ENCODE measurements at places on chromosomes 3 and 15.

- DNase-seq = no peak
Observed at GRCh38 chr3:29576181-29576580, 295.3 kb downstream of the RBMS3 start.

DNA sequence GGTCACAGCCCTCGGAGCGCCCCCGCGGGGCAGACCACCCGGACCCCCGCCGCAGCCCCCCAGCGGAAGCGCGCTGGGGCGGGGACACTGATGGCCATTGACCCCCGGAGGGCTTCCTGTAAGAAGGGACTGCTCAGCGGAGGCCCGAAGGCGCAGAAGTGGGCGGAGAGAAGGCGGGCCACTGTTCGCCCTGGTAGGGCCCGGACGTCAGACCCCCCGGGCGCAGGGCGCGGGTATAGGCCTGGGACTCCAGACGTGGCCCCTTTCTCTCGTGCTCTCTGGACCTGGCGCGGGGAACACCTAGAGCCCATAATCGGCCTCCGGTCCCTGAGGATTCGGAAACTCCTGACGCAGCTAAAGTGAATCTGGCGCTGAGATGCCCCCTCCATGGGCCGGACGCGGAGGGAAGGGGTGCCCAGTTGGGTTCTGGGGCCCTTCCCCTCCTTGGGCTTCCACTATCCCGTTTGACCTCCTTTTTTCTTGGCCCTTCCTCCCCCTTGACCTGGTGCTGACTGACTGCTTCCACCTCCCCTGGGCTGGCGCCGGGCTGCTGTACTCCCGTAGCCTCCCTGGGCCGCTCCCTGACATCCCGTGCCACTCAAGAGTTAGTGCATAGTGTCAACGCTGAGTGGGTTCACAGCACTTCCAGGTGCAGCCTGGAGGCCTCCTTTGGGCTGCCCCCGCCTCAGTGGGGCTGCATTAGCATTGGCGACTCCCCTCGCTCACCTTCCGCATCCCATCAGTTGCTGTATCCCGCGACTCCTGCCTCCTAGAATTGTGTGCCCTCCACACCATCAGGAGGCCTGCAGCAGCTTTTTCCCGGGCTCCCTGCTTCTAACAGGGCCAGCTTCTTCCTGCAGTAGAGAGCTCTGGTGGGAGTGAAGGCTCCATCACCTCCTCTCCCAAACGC, 694 bp downstream of the ABTB1 start:
- no peak for DNase-seq

DNA sequence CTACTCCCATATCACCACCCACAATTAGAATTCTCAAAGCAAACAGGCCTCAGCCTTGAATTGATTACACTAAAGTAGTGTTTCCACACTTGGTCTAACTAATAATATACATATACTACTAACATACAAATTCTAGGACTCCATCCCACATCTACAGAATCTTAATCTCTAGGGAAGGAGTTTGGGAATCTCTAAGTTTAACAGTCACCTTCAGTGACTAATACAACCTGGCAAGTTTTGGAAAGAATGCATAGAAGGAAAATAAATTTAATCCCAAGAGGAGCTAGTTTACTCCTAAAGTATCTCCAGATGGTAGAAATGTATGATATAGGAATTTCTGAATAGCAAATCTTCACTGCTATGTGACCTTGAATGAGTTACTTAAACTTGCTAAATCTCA, 9.1 kb downstream of the CLPX start:
- DNase-seq = no peak

- DNase-seq = no peak
Observed at GRCh38 chr3:48739617-48739954, 22.6 kb upstream of the IP6K2 start.

DNA sequence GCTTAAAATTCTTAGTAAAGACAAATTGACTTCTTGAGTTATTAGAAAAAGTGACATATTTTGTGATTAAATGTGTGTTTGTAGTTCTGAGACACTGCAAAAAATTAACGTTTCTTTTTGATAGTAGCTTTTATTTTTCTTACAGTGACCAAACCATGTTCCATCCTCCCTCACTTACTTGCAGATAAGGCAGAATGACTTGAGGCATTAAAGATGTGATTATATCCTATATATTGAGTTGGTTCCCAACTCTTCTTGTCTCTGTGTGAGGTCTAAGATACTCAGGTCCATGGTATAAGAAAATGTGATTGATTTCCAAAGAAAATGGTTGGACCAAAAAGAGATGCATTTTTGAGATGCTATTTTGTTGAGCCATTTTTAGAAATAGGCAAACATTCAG, 238.3 kb upstream of the NR2F2 start:
- no peak for DNase-seq

DNA sequence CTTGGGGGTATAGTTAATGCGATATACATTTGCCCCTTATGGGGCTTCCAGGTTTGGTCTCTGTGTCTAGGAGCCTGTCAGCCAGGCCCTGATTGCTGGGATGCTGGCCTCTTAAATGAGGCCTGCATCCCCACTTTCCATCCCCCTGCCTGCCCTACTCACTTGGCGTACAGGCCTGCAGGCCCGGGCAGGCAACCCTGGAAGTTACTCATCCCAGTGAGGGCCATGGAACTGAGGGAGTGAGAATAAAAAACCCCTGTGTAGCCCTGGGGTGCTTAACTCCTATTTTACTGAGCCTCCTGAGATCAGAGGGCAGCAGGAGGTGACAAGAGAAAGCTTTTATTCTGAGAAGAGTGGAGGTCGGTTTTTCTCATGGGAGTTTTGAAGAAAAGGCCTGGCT, 2.0 kb downstream of the DISP2 start:
- no peak for DNase-seq

All from stimulated activated CD4-positive, alpha-beta T cell treated with anti-CD3 and anti-CD28 coated beads, TNF-alpha, amount 100 ng/mL, for 24 hours (primary cell).